ENCODE measurements at places on chromosomes 11 and 22. TPM values are rescaled to one million over a fixed set of nuclear protein-coding genes. Genes with fewer than 3 reads are reported as not detected.

DNA sequence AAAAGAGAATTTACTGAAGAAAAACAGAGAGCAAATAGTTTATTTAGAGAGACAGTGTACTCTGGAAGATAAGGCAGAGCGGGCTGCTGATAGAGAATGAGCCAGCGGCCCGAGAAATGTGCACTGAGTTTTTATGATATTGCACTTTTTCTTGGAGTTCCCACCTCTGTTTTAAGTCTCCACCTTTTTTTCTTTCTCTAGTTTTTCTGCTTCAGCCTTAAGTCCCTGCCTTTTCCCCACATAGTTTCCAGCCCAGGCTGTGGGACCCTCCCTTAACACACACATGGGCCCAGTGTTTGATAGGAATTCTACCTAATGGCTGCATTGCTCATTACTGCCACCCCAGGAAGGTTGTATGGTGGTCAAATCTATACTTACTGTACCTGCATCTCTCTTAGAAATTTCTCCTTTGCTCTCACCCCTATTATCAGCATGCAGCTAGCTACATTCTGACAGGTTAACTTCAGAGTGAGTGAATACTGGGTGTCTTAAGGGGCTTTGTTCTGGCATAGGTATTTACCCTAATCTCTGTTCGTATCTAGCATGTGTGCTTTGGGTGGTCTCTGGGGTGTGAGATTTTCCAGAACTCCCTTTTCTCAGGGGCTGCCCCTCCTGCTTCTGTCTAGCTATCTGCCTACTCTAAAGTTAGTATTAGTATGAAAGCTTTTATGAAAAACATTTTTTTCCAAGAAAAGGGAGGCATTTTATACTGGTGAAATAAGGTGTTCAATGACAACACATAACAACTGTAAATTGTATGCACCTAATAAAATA is 127.3 kb upstream of the TOP3B start:
- DNase-seq: no peak

- DNase-seq: no peak
These were observed 27.1 kb downstream of the WNT7B start for GRCh38 chr22:45949891-45950290.

The DEFB131B gene
- not detected for total RNA-seq

The IRAG1 gene
- 1.3 TPM for total RNA-seq

Data from PC-9 (cell line).